ENCODE measurements at places on chromosomes 3 and 15. TPM values are rescaled to one million over a fixed set of nuclear protein-coding genes. Genes with fewer than 3 reads are reported as not detected.

Gene SLC38A3
- not detected for total RNA-seq

Gene SPATA12
- total RNA-seq, result 0.11 TPM

Gene TRPC1
- 51.9 TPM for total RNA-seq

Gene INTS14
- 38.6 TPM for total RNA-seq

Gene CFAP20DC
- 2.9 TPM for total RNA-seq

Gene PPP2R3A
- 14.9 TPM for total RNA-seq

Gene OSTN
- total RNA-seq, result 0.12 TPM

Gene COL6A6
- total RNA-seq, result 0.11 TPM

Gene CHRFAM7A
- 1.4 TPM for total RNA-seq

Gene KCNAB1
- not detected for total RNA-seq

Gene TMEM108
- total RNA-seq, result 0.12 TPM

Measured in uterine smooth muscle cell (primary cell).